ENCODE measurements at places on chromosomes 2 and 18. TPM values are rescaled to one million over a fixed set of nuclear protein-coding genes. Genes with fewer than 3 reads are reported as not detected.

The TTR gene
- total RNA-seq: 0.42 TPM

The TCF7L1 gene
- 11.5 TPM for total RNA-seq

The SERTAD2 gene
- total RNA-seq: 9.8 TPM

The MTX2 gene
- 39.6 TPM for total RNA-seq

The CAPN13 gene
- total RNA-seq: 0.12 TPM

The L3MBTL4 gene
- total RNA-seq: 0.05 TPM

The SCYGR4 gene
- total RNA-seq: not detected

The ERMN gene
- not detected for total RNA-seq

The SCG2 gene
- total RNA-seq: 0.94 TPM

The POTEC gene
- not detected for total RNA-seq

The PTPN18 gene
- total RNA-seq: 30.7 TPM

The CPO gene
- total RNA-seq: 0.05 TPM

The OR6B3 gene
- total RNA-seq: not detected

The ACADL gene
- total RNA-seq: not detected

The CHAC2 gene
- 12.9 TPM for total RNA-seq

The DPP10 gene
- not detected for total RNA-seq

The DNER gene
- 11.8 TPM for total RNA-seq

The CFAP65 gene
- total RNA-seq: 0.17 TPM
